ENCODE measurements at places on chromosomes 4 and X.
A peak's percentile ranks its signal among the peaks of the same experiment; 100 is the strongest.

GRCh38 chrX:132584936-132585335 is 96.1 kb upstream of the MBNL3 start:
- H3K4me1 ChIP-seq, result peaks cover 2% of the 10 kb centered on the region
- H3K4me3 ChIP-seq, result no peak overlapping the region
- H3K27me3 ChIP-seq, result peaks cover 5% of the 10 kb centered on the region
- H3K36me3 ChIP-seq, result no peaks in the 10 kb centered on the region
- H3K27ac ChIP-seq, result no peak overlapping the region

DNA sequence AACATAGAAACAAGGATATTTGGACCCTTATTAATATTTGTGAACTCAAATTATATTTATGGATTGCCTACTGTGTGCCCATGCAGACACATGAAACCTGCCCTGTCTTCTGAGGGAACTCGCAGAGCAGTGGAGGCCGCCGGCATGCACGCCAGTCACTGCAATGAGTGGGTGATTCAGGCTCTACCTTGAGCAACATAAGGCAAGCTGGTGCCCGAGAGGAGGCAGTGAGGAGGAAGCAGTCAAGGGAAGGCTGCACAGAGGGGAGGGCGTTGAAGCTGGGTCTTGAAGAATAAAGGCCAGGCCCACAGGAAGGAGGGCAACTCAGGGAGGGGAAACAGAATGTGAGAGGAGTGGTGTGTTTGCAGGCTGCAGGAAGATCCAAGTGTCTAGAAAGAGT is 52.8 kb downstream of the PPEF2 start:
- H3K4me1 ChIP-seq, result peaks cover 10% of the 10 kb centered on the region
- H3K27ac ChIP-seq, result no peak overlapping the region
- H3K4me3 ChIP-seq, result no peak overlapping the region
- H3K36me3 ChIP-seq, result no peaks in the 10 kb centered on the region
- peaks cover 4% of the 10 kb centered on the region for H3K27me3 ChIP-seq

- H3K4me1 ChIP-seq, result no peaks in the 10 kb centered on the region
- no peak for DNase-seq
- no peak overlapping the region for H3K27ac ChIP-seq
- H3K36me3 ChIP-seq, result no peaks in the 10 kb centered on the region
- H3K4me3 ChIP-seq, result no peak overlapping the region
These were observed 595.1 kb downstream of the STPG2 start for GRCh38 chr4:97548186-97548585.

DNA sequence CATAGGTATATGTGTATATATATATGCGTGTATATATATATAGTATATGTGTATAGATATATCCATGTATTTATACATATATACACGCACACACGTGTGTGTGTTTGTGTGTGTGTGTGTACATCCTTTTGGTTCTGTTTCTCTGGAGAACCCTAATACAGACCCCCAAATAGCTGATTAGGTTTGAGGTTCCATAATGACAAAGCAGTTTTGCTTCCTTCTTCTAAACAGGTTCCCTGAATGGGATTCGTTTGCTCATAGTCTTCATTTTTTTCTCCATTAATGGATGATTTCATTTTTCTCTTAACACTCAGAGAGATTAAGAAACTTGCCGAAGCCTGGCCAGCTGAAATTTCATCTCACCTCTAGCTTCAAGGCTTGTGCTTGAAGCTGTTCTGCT is 234.0 kb upstream of the BCOR start:
- no peak overlapping the region for H3K27ac ChIP-seq
- H3K4me1 ChIP-seq, result peaks cover 3% of the 10 kb centered on the region
- H3K36me3 ChIP-seq, result no peaks in the 10 kb centered on the region

DNA sequence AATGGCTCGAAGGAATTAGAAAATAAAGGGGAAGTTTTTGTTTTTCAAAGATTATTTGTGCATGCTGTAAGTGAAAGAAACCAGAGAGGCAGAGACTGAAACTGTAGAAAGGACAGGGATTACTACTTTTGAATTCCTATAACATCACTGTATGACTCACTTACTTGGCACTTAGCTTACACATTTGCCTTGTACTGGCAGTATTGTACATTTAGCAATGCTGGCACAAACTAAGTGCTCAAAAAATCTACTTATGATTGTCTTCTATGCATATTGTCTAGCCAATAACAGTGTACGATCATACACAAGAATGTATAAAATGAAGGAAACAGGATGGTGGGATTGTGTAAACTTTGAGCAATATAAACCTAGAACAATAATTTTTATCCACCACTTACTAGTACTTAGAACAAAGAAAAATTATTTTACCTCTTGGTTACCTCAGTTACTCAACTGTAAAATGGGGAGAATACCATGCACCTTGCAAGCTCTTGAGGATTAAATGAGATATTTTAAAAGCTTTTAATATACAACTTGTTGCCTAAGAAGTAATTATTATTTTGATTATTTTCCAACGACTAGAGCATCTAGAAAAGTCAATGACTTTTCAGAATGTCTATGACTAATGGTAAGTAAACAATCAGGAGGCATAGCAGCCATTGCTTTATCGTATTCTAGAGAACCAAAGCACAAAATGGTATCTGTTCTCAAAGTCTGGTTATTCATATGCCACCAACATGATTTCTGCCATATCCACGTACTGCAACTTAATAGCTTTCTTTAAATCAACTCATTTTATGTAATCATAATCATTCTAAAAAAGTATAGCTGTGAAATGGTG is 4.7 kb downstream of the FAM120C start:
- DNase-seq, result no peak
- peaks cover 62% of the 10 kb centered on the region for H3K36me3 ChIP-seq
- no peaks in the 10 kb centered on the region for H3K27me3 ChIP-seq

DNA sequence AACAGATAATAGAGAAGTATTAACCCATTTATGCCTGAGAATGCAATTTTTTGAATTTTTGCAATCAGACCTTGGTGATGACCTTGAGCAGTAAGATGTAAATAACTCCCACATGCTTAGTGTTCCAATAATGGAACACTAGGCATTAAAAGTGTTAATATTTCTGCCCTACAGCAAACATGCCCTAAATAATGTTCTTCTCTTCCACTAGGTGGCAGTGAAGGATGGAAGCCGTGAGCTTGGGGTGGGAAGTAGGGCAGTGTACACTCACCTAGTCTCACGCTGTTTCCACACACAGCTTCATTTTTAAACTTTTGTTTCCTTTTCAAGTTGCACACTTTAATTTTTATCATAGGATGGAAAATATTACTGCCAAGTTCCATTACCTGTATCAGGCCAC is 613.1 kb upstream of the HS3ST1 start:
- no peaks in the 10 kb centered on the region for H3K36me3 ChIP-seq
- no peaks in the 10 kb centered on the region for H3K27me3 ChIP-seq
- no peaks in the 10 kb centered on the region for H3K4me1 ChIP-seq
- DNase-seq, result no peak
- no peak overlapping the region for H3K27ac ChIP-seq
- no peak overlapping the region for H3K4me3 ChIP-seq

GRCh38 chrX:121009764-121010163 is 24.2 kb upstream of the CT47A1 start:
- H3K4me3 ChIP-seq, result no peak overlapping the region
- DNase-seq, result no peak
- H3K27me3 ChIP-seq, result no peaks in the 10 kb centered on the region
- no peak overlapping the region for H3K27ac ChIP-seq
- no peaks in the 10 kb centered on the region for H3K36me3 ChIP-seq

- DNase-seq, result no peak
- no peak overlapping the region for H3K4me3 ChIP-seq
- no peaks in the 10 kb centered on the region for H3K36me3 ChIP-seq
These were observed 116.4 kb downstream of the PPP3CA start for GRCh38 chr4:101230801-101231426.

DNA sequence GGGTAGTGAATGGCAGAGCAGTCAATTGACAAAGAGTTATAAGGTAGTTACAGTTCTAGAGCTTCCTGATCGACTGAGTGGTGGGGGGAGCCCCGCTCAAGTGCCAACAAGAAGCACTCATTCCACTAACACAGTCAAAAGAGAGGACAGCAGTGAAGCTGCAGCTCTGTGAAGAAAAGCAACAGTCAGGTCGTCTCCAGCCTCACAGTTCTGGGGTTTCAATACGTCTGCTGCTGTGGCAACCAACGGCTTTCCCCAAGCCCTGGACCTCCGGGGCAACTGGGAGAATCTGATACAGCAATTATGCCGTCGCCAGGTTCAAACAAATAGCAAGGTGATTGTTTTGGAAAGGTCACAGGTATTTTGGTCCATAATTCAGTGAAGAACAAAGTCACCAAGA is 30.8 kb downstream of the GPM6B start:
- no peak overlapping the region for H3K27ac ChIP-seq
- H3K4me1 ChIP-seq, result no peaks in the 10 kb centered on the region
- H3K27me3 ChIP-seq, result no peaks in the 10 kb centered on the region
- no peaks in the 10 kb centered on the region for H3K36me3 ChIP-seq
- H3K4me3 ChIP-seq, result no peak overlapping the region
- DNase-seq, result no peak

DNA sequence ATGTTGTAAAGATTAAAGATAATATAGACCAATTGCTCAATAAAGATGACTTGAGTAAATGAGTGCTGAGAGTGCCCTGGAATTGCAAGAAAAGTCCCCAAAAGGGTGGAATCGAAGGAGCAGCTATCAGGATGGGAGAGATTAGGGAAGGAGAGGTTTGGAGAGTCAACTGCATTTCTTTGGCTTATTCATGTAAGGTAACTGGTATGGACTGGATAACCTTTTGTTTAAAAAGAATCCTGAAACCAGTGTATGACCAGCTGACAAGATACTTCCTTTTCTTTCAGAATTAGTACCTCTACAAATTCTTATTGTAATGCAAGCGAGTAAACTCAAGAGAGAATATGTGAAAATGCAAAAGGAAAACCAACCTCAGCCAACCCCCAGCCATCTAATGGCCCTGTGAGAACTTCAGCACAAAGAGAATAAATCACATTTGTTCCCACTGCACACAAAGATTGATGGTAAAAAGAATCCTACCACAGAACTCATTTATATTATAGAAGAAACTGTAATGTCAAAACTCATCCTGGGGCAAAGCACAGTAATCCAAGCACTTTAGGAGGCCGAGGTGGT is 24.5 kb upstream of the SPP1 start:
- H3K27ac ChIP-seq, result no peak overlapping the region
- no peak overlapping the region for H3K4me3 ChIP-seq
- DNase-seq, result no peak
- peaks cover 28% of the 10 kb centered on the region for H3K27me3 ChIP-seq

DNA sequence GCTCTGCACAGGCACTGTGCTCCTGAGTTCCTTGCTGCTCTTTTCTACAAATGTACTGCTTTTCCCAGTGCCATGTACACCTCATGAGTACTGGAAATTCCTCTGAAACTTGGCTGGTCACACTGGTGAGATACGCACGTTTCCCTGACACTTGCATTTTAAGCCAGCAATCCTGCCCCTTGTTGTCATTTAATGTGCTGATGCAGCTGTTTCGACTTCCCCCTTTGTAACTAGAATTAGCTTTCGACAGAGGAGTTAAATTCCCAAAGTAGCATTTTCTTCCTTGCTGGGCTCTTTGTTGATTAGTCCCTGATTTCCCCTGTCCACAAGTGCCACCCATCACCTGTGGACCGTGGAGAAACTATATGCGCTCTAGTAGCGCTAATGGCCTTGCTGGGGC is 77.5 kb downstream of the IQCM start:
- H3K27ac ChIP-seq, result no peak overlapping the region
- DNase-seq, result no peak
- no peaks in the 10 kb centered on the region for H3K27me3 ChIP-seq
- no peaks in the 10 kb centered on the region for H3K36me3 ChIP-seq
- no peak overlapping the region for H3K4me3 ChIP-seq

- H3K27ac ChIP-seq, result no peak overlapping the region
- no peak for DNase-seq
- no peaks in the 10 kb centered on the region for H3K36me3 ChIP-seq
- peaks cover 3% of the 10 kb centered on the region for H3K27me3 ChIP-seq
- no peak overlapping the region for H3K4me3 ChIP-seq
These were observed 49.5 kb downstream of the FAM13A start for GRCh38 chr4:89007338-89007939.

GRCh38 chr4:4803216-4803911 is 56.1 kb upstream of the MSX1 start:
- no peaks in the 10 kb centered on the region for H3K36me3 ChIP-seq
- DNase-seq, result no peak
- no peak overlapping the region for H3K4me3 ChIP-seq
- no peaks in the 10 kb centered on the region for H3K4me1 ChIP-seq
- no peak overlapping the region for H3K27ac ChIP-seq
- no peaks in the 10 kb centered on the region for H3K27me3 ChIP-seq

DNA sequence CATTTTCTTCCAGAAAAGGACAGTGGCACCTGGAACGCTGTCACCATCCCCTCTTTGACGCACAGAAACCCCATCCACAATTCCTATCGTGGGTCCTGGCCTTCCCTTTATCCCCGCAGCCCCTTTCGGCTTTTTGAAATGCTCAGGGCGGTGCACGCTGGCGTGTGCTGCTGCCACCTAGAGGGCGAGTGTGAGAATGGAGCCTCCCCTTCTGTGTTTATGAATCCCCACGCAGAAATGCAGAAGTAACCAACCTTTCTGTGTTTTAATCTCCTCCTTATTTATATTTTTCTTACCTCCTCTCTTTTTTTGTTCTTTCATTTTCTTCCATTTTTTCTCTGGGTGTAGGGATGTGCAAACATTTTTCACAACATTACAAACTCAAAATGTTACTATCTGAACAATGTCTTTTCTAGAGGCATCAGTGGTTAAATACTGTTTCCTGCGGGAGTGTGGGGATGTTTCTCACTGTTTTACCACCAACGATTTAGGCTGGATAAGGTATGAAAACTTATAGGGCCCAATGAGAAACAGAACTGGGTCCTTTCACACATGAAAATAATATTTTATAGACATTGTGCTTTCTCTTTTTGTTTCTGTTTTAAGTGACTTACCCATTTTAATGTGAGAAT is 50.0 kb downstream of the TMA16 start:
- no peaks in the 10 kb centered on the region for H3K36me3 ChIP-seq
- no peak overlapping the region for H3K4me3 ChIP-seq
- no peak overlapping the region for H3K27ac ChIP-seq
- peaks cover 6% of the 10 kb centered on the region for H3K4me1 ChIP-seq
- peak; percentile 31 for DNase-seq

DNA sequence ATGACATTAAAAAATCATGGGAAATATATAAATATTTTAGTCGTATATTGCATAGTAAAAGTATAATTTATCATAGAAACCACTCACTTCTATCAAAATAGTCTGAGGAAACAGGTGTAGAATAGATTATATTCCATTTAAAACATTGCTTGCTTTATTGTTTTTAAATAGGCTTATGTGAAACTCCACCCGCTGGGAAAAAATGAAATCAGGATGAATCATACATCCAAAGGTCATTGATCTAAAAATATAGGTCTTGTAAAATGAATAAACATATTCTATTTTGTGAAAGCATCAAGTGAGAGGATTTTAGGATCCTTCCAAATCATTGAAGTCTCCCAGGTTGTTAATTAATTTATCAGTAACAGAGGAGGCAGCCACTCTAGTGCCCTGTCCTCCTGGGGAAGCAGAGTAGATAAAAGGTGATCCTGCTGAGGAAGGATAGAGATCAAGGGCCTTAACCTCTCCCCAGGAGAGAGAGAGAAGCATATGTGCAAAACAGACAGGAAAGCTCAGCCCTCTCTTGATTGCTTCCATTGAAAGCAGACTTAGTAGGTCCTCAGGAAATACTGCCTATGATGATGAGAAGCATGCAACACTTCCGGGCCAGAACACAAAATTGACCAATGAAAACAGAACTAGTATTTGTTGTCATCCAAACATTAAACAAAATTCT is 96.8 kb upstream of the MAP9 start:
- no peak overlapping the region for H3K27ac ChIP-seq
- H3K4me1 ChIP-seq, result peaks cover 7% of the 10 kb centered on the region
- H3K4me3 ChIP-seq, result no peak overlapping the region

GRCh38 chr4:24229978-24230377 is 340.1 kb upstream of the PPARGC1A start:
- DNase-seq, result no peak
- no peaks in the 10 kb centered on the region for H3K36me3 ChIP-seq
- H3K4me1 ChIP-seq, result no peaks in the 10 kb centered on the region
- no peak overlapping the region for H3K4me3 ChIP-seq
- H3K27ac ChIP-seq, result no peak overlapping the region
